ENCODE measurements at places on chromosomes 7 and 10.

DNA sequence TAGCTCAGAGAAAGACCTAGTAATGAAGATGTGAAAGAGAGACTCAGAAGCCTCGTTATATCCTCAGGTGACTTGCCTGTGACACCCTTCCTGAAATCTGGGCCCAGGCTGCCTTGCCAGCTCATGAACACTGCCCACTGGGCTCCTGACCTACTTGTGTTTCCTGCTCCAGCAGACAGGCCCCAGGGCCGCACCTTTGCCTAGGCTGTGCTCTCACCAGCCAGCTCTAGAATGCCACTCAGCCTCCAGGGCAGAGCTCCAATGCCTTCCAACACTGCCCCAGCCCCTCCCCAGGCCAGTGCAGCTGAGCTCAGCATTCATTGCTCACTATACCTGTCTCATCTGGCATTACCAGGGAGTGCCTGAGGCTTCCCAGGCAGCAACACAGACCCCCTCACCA lies 94.3 kb downstream of the DLG5 start:
- DNase-seq, result no peak

GRCh38 chr7:20440472-20441105 lies 109.9 kb downstream of the ITGB8 start:
- no peak for DNase-seq

- DNase-seq, result no peak
These were observed 120.9 kb downstream of the ICA1 start for GRCh38 chr7:8141070-8141469.

GRCh38 chr10:72255977-72256729 lies 17.6 kb upstream of the DDIT4 start:
- DNase-seq, result no peak

GRCh38 chr7:140206616-140207389 lies 30.0 kb upstream of the KDM7A start:
- DNase-seq, result no peak

DNA sequence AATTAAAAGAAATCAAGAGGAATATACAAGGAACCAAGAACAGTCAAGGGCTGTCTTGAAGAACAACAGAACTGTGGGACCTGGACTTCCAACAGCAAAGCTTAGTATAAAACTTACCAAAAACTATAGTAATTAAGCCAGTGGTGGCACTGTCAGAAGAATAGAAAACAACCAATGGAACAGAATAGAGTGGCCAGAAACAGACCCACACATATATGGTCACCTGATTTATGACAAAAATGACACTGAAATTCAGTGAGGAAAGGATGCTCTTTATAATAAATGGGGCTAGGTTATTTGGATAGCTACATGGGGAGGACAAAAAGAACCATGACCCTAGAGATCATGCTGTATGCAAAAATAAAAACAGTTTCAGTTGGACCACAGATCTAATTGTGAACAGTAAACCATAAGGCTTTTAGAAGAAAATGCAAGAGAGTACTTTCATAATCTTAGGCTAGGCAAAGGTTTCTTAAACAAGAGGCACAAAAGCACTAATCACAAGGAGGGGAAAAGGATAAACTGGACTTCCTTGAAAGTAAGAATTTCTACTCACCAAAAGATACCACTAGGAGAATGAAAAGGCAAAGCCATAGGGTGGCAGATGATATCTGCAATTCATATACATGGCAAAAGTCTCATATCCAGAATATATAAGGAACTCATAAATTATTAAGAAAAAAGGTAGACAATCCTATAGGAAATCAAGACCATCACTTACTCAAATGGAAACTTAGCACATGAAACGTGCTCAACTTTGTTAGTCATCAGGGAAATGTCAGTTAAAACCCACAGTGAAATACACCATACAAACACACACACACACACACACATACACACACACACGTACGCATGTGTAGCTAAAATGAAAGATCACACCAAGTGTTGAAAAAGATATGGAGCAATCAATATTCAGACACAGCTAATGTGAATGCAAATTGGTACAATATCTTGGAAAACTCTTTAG lies 20.8 kb downstream of the HYCC1 start:
- DNase-seq, result no peak

DNA sequence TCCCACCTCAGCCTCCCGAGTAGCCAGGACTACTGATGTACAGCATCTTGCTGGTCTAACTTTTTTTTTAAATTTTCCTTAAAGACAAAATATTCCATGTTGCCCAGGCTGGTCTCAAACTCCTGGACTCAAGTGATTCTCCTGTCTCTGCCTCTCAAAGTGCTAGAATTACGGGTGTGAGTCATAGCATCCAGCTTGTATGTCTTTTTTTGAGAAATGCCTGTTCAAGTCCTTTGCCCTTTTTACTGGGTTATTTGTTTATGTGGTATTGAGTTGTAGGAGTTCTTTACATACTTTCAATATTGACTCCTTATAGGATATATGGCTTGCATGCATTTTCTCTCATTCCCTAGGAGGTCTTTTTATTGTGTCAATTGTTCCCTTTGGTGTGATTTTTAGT lies 486.4 kb downstream of the MAGI2 start:
- DNase-seq, result no peak

DNA sequence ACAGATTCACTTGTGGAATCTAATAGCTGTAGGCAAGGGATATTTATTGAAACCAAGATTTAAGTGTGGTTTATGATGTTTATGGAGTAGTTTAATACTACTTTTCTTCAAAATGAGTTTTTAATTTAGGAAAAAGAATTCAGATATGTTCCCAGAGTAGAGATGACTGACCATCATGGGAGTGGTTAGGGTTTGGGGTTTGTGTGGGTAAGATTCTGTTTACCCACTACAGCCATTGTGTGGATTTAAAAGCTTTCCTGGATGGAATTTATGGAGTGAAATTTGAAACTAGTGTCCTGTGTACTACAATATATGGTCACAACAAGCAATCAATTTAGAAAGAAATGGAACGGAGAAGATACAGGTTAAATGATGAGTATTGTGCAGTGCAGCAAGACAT lies 453.5 kb downstream of the AUTS2 start:
- DNase-seq, result no peak

GRCh38 chr7:20288036-20288435 lies 42.7 kb upstream of the ITGB8 start:
- no peak for DNase-seq

- no peak for DNase-seq
These were observed 6.3 kb downstream of the TPST1 start for GRCh38 chr7:66211429-66211828.

DNA sequence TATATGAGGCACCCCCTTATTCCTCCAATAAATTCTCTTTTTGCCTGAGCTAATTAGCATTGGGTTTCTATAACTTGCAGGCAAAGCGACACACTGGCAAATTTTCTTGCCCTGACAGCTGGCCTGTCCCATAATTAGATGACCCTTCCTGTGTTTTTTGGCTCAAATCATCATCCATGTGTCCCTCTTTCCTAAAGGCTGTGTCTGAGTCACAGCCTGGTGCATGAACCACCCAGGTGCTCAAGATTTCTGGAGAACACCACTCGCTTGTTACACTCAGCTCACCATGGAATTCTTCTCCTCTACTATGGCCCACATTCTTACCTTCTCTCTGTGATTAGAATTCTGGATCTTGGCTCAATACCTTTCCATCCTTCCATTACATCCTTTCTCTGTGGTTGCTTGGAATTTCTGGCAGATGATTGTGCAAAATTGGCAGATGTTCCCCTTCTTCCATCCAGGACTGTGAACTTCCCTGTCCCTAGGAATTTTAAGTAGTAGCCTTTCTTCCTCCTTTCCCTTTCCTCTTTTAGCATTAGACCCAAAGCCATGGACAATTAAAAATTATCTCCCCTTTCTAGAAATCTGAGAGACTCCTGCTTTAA lies 116.0 kb upstream of the ANKRD1 start:
- no peak for DNase-seq

DNA sequence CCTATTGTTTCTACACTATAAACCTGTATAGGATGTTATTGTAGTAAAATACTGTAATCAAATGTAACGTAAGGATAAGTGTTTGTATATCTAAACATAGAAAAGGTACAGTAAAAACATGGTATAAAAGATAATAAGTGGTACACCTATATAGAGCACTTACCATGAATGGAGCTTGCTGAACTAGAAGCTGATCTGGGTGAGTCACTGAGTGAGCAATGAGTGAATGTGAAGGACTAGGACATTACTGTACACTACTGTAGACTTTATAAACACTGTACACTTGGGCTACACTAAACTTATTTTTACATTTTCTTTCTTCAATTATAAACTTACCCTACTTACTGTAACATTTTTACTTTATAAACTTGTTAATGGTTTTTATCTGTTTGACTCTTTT lies 732.9 kb upstream of the LRRN3 start:
- DNase-seq, result no peak

GRCh38 chr7:8937204-8937603 lies 503.8 kb downstream of the NXPH1 start:
- DNase-seq, result no peak

GRCh38 chr7:84509522-84509921 lies 314.9 kb upstream of the SEMA3A start:
- no peak for DNase-seq

GRCh38 chr7:78179211-78179610 lies 380.6 kb downstream of the PHTF2 start:
- DNase-seq, result no peak

DNA sequence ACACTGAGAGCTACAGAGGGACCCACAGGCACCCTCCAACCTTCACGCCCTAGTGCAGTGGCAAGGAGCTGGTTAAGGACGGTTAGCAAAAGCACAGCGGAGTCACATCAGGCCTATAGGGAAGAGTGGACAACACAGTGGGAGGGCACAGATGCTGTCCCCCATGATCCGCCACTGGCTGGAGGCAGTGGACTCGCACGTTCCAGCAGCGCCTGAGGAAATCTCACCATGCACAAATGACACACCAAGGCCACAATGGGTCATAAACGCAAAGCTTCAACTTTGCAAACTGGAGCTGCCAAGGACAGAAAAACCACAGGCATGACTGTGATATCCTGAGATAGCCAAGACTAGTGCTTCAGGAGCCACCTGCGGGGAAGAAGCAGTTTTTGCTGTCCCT lies 58.8 kb downstream of the GRB10 start:
- DNase-seq, result no peak

DNA sequence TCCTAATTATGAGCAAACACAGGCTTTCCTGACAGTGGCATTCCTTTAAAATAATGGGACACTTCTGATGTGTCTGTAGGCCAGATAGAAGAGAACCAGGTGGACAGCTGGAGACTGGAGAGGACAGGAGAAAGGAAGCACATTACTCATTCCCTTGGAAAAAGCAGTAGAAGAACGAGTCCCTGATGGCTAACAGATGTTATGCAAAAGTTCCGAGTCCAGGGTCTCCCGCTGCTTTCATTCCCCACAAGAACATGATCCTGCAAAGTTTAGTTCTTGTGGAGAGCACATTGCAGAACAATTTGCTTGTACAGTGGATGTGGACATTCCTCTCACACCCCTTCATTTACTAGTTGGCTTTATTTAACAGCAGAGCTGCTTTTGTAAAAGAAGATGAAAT lies 137.6 kb downstream of the GPAM start:
- no peak for DNase-seq

- DNase-seq, result no peak
These were observed 496.8 kb downstream of the TFEC start for GRCh38 chr7:115533785-115534184.

- DNase-seq, result no peak
These were observed 5.7 kb upstream of the ZNF503 start for GRCh38 chr10:75407224-75407712.

- no peak for DNase-seq
These were observed 1.0 kb upstream of the NRP1 start for GRCh38 chr10:33335551-33335800.
